ENCODE measurements at places on chromosomes 7 and 10.
A peak's percentile ranks its signal among the peaks of the same experiment; 100 is the strongest.

DNA sequence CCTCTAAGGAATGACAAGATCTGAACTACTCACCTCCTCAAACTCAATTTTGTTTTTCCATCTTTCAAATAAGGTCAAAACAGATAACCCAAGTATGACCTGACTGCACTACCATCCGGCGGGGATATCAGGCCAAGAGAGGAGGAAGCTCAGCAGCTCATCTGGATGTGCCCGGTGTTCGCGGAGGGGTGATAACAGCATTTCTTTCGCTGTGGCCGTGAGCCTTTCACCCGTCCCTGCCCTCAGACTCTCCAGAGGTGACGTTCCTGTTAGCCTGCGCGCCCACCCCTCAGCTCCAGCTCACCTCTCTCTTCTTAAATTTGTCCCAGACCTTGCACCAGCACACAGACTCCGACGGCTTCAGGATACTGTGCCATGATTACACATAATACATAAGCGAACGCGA is 526 bp downstream of the ZNF248 start:
- DNase-seq = peak; percentile 17

GRCh38 chr7:140675726-140676125 is 3.0 kb downstream of the ADCK2 start:
- no peak for DNase-seq

DNA sequence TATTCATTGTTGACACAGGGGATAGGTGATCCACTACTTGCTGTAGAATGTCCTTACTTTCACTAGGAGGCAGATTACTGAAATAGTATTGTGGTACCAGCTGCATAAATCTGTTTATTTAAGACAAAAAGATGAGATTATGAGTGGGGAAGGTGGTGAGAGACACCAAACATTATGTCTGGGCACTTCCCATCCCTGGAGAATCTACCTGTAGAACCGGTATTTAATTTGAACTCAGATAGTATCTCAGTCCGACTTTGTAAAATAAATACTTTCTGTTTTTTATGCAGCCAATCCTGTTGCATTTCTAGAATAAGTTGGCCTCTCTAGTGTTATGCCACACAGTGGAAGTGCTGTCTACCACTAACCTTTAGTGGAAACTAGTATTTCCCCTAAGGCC is 13.4 kb downstream of the BCCIP start:
- DNase-seq = no peak

GRCh38 chr7:518630-519483 is 789 bp downstream of the PDGFA start:
- DNase-seq = peak; percentile 92

DNA sequence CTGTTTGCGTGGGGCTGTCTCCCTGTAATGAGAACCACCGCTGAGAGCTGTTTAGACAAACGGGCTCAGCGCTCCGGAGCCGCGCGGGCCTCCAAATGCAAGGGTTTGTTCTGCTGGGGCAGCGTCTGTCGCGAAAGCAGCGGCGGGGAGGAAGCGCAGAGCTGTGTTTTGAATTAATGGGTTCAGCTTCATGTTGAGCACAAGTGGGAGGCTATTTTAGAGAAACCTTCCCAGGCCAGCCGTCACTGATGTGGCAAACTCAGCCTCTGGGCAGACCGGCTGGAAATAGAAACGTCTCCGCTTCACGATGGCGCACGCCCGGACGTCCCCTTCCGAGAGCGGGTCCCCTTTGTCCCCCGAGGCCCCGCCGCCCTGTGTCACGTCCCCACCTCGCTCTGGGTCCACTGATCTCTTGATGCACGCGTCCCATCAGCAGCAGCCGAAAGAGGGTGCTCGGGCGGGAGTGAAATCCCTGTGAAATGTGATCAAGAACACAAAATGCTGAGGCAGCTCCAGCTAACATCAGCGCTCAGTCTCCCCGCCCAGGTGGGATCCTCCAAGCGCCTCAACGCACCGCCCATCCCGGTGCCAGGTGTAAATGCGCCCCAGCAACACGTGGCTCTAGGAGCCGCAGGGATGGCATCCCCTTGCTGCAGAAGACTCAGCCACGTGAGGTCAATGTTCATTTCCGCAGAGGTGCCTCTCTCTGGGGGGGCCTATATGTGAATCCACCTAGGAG is 44.9 kb downstream of the BAMBI start:
- peak; percentile 55 for DNase-seq

DNA sequence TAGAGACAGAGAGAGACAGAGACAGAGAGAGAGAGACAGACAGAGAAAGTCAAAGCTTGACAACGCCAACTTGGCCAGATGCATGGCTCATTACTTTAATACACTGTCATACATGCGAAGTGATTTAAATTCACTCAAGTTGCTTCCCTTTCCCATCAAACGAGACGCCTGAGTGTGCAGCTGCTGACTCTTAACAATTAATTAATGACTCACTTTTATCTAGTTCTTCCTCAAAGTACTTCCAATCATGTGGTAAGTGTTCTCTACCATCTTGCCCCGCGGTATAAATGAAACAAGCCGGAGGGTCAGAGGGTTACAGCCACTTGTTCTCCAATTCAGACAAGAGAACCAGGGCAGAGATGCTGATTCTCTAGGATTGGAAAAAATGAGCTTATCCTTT is 90.8 kb downstream of the SFMBT2 start:
- DNase-seq = no peak

GRCh38 chr10:35577926-35578617 is 27.1 kb upstream of the GJD4 start:
- DNase-seq = no peak

DNA sequence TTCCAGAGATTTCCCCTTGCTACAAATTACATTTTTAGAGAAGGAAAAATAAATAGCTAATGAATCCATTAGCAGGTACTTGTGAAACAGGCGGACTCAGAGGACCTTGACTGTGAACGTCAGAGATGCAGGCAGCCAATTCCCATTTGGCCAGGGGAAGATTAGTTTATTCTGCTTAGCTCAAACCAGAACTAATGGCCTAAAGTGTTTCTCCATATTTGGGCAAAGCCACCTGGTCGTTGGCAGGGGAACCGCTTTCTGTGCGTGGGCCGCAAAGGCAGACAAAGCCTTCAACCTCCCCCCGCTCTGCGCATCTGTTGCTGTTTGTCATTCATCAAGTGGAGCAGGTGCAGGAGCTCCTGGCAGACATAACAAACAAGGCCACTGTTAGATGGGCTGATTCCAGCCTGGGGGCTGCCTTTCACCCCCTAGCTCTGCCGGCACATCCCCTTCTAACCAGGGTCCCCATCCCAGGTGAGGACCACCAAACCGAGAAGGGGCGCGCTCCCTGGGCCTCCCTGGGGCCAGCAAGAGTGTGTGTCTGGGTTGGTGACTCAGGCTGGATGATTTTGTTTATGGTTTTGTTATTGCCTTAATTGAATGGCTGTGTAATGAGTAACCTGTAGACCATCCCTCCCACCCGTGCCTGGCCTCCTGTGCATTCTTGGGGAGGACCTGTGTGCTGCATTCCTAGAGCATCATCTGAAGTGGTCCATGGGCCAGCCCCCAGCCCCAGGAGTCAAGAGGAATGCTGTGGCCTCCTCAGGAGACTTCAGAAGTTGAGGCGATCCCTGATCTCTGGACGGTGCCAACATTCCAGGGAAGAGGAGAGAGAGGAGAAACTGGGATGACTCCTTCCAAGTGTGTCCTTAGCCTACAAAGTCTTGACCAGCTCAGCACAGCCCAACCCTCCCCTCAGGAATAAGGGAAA is 14.5 kb upstream of the CPA1 start:
- peak; percentile 66 for DNase-seq

DNA sequence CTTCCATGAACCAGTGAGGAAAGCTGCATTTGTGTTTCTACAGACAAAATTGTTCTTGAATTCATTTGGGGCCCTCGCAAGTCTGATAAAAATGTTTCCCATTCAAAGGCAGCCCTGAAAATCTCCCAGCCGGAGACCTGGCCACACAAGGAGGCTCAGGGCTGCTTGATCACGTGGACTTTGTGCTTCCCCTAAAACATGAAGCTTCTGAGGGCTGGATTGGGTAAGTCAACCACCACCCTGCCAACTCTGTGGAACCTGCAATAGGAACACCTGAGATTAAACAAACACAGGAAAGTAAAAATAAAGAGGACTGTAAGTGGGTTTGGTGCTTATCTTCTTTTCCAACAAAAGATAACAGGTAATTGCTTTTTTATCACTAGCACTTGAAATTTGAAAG is 133.8 kb downstream of the C10orf90 start:
- DNase-seq = no peak

DNA sequence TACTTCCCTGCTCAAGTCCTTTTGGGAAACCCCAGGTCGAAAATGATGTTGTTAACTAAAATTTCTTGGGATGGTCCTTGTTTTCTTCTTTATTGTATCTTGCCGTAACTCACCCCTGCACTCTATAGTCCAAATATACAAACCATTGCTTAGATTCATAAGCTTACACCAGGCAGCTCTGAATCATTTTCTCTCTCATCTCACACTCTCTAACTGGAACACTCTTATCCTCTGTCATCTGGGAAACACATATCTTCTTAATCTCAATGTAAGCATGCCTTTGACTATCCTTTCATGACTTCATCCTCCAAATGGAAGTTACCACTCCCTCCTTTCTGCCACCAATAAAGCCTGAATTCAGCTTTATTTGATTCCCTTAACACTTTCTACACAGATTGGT is 175.8 kb upstream of the ANK3 start:
- no peak for DNase-seq

GRCh38 chr7:69862413-69863064 is 264.3 kb downstream of the AUTS2 start:
- DNase-seq = no peak

- DNase-seq = peak; percentile 75
Measured at GRCh38 chr10:3783316-3783681, 1.7 kb downstream of the KLF6 start.

- DNase-seq = no peak
Measured at GRCh38 chr7:133854739-133855138, 272.4 kb upstream of the LRGUK start.

GRCh38 chr7:49255054-49255453 is 330.7 kb downstream of the CDC14C start:
- no peak for DNase-seq

DNA sequence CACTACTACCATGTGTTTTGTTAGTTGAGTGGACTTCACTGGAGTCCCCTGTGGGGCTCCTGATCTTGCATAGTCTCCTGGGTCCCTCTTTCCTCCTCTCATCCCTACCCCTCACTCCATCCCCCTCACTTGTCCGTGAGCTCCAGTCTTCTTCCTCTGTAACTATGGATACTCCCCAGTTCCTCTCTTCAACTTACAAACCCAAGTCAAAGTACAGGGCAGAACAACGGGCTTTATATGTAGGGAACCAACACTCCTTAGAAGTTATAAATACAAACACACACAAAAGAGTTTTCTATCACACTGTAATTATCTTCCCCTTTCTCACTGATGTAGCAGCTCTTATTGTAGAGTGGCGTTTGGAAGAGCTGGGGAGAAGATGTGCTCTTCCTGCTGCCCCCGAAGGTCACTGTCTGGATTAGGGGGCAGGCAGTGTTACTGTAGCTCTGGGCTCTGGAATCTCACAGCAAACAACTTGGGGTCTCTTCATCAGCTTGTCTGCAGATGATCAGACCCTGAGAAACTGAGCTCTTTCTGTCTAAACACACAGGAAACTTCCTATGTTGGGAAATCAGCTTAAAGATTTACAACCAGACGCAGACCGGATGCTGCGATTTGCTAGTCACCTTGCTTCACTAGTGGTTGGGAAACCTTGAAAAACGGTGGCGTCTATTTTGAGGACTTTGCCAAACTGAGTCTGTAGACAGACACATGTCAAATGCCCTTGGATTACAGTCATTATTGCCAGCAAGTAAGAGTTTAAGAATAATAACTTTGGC is 13.6 kb downstream of the SNX10 start:
- DNase-seq = no peak

All from pancreas (tissue), 10 donors.